HCT116 (cell line): ENCODE measurements at places on chromosomes 6 and 20.

GRCh38 chr6:42751055-42751454, 5.2 kb upstream of the TBCC start:
- no peak for DNase-seq

DNA sequence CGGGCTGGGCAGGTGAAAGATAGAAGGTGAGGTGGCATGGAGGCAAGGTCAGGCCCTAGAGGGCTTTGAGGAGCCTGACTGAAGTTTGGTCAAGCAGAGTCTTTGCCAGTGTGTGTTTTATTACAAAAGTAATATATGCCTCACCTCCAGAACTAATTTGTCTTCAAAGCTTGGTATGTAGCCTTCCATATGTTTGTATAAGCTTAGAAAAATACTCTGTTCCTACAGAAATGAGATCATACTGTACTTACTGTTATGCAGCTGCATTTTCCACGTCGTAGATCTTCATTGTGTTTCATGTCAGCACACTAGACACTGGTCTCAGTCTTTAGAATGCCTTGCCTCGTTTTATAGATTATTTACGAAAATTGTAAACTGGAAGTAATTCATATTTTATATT, 61.8 kb downstream of the ANKS1A start:
- DNase-seq: no peak

DNA sequence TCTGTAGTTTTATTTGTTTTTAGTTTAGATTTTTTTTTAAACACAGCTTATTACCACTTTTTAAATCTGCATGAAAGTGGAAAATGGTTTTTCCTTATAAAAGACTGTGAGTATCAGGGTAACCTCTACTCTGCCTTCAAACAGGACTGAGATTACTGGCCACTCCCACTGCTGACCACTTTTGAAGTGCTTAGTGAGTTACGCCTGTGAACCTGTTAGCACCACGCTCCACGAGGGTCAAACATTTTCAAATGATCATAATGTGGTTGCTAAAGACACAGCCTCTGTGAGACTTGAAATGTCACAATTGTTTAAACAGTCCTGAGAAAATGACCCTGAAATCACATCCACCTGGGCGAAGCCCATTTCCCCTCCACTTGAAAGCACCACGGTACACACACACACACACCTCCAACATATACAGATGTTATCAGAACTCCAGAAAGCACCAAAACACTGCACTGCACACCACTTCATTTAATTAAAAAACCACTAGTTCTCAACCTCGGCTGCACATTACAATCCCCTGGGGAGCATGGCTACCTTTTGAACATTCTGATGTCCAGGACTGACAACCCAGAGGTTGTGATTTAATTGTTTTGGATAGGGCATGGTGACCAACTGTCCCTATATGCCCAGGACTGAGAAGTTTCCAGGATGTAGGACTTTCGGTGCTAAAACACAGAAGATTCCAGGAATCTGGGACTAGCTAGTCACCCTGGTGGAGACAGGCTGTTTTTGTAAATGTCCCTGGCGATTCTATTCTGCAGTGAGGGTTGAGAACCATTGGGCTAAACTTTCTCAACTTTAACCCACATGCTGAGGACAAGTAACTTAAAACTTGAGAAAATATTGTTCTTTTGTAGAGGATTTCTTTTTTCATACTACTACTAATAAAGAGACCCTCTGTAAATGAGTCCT, 176.4 kb upstream of the MYLIP start:
- DNase-seq: no peak

DNA sequence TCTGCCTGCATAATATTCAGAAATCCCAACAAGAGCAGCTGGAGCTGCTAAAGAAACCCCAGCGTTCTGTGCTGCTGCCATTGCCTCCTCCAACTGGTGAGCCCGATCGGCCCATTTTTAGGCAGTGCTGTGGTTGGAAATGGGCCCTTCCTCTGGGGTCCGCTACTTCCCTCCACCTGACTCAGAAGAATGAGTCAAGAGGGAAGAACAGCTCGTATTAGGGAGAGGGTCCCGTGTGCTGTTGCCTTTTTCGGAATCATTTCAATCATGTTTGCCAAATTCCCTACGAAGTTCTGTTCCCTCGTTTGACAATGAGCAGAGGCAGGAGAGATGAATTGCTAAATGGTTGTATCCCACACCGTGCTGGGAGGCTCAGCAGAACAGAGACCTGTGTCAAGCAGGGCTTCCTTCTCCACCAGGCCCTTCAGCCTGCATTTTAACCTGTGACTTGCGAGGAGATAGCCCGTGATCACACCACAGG, 38.4 kb downstream of the THBS2 start:
- DNase-seq: no peak

DNA sequence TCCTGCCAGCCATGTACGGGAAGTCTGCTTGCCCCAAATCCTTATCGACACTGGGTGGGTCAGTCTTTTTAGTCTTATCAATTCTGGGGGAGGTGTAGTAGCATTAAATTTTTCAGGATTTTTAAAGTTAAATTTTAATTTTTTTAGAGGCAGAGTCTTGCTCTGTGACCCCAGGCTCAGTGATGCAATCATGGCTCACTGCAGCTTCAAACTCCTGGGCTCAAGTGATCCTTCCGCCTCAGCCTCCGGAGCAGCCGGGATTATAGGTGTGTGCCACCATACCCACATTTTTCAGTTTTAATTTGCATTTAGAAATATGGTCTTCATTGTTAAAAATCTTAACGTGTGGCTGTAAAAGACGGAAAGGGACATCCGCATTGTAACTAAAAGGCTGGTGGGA, 51.9 kb downstream of the BANF2 start:
- no peak for DNase-seq

DNA sequence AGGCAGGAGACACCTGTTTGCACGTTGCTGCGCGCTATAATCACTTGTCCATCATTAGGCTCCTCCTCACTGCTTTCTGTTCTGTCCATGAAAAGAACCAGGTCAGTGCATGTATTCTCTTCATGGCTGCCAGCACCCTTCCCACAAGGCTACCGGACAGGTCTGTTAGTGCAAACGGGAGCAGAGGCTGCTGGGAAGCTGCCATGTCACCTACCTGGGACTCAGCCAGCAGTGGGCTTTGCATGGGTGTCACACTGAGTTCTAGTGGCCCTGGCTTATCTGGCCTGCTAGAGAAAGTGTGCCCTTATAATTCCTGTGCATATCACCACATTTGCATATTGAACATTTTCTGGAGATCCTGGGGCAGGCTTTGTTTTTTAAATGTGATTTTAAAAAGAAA, 24.8 kb downstream of the LYRM2 start:
- DNase-seq: no peak

GRCh38 chr20:54389596-54390280, 85.7 kb upstream of the DOK5 start:
- DNase-seq: no peak

GRCh38 chr6:83247471-83247870, 54.3 kb downstream of the RWDD2A start:
- DNase-seq: no peak

- no peak for DNase-seq
These were observed 5.8 kb downstream of the HMGA1 start for GRCh38 chr6:34242252-34243130.

DNA sequence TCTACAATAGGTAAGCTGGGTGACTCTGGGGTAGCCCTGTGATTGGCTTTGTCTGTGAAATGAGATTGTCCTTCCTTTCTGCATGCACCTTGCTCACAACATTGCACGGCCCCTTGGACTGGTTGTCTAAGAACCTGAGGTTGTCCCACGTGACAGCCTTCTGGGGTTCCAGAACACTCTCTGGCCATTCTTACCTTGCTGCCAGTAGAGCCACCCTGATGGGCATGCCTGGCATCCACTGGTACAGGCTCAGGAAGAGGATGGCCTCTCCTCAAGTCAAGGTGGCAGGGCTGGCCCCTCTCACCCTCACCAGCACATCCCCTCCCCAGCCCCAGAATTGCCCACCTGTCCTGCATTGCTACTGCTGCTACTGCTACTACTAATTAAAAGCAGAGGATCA, 335.0 kb downstream of the PACRG start:
- no peak for DNase-seq

- DNase-seq: no peak
These were observed 1.4 kb downstream of the CUTA start for GRCh38 chr6:33416386-33417127.

DNA sequence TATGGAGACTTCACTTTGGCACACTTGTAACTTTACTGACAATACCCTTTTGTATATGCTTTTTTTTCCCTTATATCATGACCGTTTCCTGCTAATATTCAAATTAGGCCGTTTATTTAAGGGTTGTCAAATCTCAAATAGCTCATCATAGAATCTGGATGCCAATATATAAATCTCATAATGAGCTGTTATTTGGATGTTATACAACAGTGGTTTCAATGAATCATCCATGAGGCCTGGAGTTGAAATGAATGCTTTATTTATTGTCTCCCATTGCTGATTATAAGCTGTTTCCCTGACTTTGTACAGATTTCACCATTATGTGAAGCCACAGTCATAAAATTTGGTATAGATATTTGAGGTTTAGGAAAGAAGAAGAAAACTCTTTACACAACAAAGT, 256.1 kb downstream of the PLCB1 start:
- no peak for DNase-seq

DNA sequence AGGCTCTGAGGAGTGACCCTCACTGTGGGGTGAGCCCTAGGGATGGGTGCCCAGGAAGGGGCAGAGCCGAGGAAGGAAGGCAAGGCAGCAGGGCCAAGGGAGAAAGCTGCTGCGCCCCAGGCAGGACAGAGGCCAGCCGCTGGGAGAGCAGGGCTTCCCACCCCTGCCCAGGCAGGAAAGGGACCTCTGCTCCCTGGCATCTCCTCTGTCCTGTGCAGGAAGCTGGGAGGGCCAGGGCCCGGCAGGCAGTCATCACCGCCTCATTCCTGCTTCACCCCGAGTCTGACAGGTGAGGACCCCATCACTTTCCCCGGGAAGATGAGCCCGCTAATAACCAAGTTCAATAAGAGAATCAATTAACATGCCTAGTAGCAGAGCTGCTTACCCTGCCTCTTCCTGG, 81.3 kb downstream of the EDN3 start:
- no peak for DNase-seq

DNA sequence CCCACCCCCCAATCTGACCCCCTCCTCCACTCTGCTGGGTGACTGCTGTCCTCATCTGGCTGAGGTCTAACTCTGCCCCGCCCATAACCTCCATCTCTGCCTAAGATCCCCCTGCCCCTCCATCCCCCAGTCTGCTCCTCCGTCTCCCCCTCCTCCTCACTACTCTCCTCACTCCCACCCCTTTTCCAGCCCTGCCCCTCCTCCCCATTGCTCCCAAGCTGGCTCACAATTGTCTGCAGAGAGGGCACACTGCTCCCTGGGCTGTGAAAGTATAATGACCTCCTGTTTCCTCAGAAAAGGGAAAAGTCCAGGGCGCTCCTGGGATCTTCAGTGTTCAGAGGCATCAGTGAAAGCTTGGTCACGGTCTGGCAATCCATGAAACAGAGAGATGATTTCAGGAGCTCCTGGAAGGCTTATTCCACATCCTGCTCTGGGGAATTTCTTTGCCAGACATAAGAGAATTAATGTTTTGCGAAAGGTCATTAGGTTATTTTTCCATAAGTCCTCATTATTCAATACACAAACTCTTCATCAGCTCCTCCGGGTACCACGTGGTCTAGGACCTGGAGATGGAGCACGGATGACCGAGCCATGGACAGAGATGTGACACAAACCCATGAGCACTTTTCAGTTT, 21.5 kb downstream of the CST5 start:
- DNase-seq: no peak

DNA sequence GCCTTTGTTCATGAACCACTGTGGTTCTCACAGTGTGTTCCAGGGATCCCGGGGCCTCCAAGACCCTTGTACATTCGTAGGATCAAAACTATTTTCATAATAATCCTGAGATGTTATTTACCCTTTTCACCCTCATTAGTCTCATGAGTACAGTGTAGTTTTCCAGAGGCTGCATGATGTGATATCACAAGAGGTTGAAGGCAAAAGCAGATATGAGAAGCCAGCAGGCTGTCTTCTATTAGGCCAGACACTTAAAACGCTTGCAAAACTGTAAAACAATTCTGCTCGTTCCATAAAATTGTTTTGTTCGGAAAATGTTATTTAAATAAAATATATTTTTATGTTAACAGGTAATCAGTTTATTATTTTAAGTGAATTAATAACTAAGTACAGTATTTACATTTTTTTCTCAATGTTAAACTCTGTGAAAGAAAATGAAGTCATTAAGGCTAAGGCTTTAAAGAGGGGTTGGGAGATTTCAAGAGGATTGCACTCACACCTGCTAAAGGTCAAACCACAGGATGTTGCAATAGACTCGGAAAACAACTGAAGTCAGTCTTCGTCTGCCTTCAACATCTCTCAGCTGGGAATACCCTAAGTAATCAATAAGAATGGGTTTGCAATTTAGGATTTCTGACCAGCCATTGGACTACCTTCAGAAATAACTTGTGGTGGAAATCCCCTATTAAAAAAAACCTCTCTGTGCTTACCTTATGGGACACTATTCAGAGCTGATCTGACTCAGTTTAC, 474.2 kb downstream of the KIF16B start:
- DNase-seq: no peak

DNA sequence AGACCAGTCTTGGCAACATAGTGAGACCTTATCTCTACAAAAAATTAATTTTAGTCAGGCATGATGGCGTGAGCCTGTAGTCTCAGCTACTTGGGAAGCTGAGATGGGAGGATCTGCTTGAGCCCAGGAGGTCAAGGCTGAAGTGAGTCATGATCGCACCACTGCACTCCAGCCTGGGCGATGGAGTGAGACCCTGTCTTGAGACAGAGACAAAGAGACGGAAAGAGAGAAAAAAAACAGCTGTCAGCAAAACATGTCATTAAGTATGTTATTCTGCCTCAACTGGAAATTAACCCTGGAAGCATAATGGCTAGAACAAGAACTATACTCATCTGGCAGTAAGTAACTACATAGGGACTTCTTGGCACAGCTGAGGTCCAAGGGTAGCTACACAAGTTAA, 7.2 kb downstream of the MMS22L start:
- no peak for DNase-seq

DNA sequence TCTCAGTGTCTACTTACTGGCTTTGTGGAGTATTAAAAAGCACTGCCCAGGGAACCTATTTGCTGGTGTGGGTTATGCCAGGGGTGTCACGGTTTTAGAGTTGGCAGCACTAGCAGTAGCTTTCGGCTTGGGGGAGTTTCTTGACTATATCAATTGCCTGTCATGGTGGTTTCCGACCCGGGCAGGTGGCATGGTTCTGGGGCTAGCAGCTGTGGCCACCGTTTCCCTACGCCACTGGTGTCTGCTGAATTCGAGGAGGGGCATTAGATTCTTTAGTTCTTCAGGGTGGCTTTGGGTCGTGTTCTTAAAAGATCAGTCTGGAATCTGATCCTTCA, 55.6 kb upstream of the FOXC1 start:
- DNase-seq: no peak
